ENCODE measurements at places on chromosomes 7 and 10. TPM values are rescaled to one million over a fixed set of nuclear protein-coding genes. Genes with fewer than 3 reads are reported as not detected.
A peak's percentile ranks its signal among the peaks of the same experiment; 100 is the strongest.

GRCh38 chr7:121570365-121570764, 174.3 kb upstream of the FAM3C start:
- no peak for DNase-seq

Gene AKR1D1
- total RNA-seq: not detected

GRCh38 chr10:73908853-73909539, 1.9 kb upstream of the PLAU start:
- DNase-seq: peak; percentile 40

Gene MMRN2
- 3.4 TPM for total RNA-seq

- DNase-seq: no peak
Observed at GRCh38 chr10:132306343-132306685, 1.4 kb downstream of the STK32C start.

DNA sequence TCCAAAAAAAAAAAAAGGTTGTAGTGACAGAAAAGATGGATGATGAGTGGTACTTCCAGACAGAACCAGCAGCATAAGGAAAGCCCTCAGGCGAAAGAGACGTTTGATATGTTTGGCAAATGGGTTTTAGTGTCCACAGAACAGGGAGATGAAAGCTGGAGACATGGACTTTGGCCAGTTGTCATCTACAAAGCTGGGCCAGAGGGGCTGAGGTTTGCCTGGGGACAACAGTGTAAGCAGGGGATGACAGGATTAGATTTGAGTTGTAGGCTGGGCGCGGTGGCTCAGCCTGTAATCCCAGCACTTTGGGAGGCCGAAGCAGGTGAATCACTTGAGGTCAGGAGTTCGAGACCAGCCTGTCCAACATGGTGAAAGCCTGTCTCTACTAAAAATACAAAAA, 47.8 kb upstream of the ELN start:
- no peak for DNase-seq

DNA sequence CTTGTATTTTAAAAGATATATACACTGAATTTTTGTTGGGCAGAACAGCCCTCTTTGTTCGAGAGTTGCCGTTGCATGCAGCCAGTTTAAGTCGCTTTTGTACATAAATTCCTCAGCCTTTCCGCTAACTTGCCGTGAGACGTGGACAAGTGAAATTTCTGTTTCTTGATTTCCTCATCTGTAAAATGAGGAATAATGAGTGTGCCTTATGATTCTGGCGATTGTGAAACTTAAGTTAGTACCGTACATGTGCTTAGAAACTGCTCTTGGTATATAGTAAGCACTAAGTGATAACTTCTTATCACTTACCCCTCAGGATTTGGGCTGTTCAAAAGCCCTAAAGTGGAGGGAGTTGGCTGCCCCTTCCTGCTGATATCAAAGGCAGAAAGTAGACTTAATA, 1.4 kb downstream of the CCNJ start:
- DNase-seq: peak; percentile 19

DNA sequence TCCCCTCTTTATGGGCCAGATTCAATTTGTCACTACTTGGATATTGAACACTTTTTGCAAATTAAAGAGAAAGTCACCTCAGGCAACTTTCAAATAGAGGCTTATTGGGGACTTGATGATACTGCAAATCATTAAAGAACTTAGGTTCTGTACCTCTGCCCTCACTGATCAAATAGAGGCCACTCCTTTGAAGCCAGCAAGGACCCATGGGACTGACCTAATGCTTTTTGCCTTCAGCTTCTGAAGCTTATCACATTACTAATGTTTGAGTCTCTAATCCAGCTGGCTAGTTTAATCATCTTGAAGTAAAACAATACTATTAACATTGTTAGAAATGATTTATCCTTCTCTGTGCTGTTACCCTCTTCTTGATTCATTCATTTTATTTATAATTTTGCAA, 93.0 kb upstream of the ZNF800 start:
- no peak for DNase-seq

Gene CNPY1
- total RNA-seq: not detected

DNA sequence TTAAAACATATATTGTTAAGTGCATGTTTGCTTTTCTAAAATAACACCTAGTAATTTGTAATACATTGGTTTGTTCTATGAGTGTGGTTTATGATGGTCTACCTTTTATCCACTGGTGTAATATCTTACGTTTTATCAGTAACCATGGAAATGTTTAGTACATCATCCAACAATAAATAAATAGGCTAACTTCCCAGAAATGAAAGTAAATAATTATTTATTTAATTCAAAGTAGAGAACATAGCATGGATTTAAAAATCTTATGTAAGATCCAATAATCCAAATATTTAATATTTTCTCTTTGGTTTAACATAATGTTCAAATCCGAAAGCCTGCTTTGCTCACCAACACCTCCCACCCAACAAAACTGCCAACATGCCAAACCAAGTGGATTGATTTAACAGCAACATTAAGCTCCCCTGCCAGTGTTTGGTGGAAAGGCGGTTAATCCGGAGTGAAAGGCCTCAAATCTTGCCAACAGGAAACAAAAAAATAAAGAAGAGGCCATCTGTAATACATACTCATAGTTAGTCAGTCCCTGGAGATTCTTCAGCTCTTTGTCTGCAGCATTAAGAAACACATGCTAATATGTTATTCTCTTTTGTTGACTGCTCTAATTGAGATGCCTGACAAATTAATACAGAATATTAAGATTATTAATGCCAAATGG, 897.8 kb downstream of the CNTNAP2 start:
- no peak for DNase-seq

Gene SCIN
- 57.4 TPM for total RNA-seq

Gene RPEL1
- not detected for total RNA-seq

Gene LRRC18
- not detected for total RNA-seq

GRCh38 chr10:80421050-80421706, 12.8 kb downstream of the PRXL2A start:
- no peak for DNase-seq

GRCh38 chr10:21764466-21765189, 230.6 kb downstream of the MLLT10 start:
- DNase-seq: no peak

- DNase-seq: no peak
Observed at GRCh38 chr10:17880601-17881000, 71.1 kb upstream of the SLC39A12 start.

Gene SLC39A12
- total RNA-seq: 0.13 TPM

DNA sequence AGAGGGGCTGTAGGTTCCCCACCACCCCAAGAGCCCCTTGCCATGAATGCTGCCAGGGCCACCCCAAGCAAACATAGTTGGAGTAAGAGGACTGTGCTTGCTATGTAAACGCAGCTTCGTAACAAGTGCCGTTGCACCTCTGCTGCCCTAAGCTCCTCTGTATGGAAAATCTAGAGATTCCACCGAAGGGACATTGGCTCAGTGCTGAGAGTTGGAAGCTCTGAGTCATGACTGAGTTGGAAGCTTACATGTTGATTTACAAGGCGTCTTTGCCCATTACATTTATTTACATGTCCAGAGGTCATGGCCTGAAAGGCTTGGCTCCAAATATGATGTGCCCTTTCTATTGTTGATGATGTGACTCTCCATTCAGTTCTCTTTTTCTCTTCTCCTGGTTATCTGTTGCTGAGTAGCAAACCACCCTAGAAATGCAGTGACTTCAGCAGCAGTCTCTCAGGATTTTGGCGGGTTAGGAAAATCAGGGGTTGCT, 233.1 kb upstream of the TCF7L2 start:
- peak; percentile 52 for DNase-seq

DNA sequence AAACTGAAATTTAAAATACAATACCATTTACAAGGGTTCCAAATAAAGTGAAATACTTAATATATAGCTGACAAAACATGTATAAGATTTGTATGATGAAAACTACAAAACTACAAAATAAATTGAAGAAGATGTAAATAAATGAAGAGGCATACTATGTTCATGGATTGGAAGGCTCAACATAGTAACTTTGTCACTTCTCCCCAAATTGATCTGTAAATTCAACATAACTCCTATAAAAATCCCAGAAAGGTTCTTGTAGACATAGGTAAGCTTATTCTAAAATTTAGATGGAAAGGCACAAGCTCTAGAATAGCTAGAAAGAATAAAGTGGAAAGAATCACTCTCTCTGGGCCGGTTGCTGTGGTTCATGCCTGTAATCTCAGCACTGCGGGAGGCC, 24.2 kb upstream of the NFKB2 start:
- DNase-seq: no peak

Gene NME8
- total RNA-seq: not detected

DNA sequence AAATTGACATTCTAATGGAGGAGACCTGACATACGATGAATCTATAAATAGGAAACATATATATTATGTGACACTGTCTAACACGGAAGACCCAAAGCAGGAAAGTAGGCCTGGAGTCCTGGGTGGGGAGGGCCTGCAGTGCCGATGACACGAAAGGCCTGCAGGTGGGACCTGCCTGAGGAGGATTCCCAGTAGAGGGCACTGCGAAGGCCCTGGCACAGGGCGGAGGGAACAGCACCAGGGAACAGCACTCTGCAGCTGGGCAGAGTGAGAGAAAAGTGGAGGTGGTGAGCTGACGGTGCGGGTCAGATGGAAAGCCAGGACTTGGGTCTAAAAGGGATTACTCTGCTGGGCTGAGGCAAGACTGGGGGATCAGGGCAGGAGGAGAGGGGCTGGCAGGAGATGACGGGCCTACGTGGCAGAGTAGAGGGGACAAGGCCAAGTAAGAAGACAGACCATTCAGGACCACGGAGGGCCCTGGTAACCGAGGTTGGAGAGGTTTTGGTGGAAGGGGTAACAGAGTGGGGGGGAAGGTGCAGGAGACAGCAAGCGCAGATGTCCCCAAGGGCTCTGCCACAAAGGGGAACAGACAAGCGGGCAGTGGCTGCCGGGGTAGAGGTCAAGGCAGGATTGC, 8.1 kb downstream of the ZNF746 start:
- DNase-seq: no peak

Gene NKX1-2
- 0.07 TPM for total RNA-seq

DNA sequence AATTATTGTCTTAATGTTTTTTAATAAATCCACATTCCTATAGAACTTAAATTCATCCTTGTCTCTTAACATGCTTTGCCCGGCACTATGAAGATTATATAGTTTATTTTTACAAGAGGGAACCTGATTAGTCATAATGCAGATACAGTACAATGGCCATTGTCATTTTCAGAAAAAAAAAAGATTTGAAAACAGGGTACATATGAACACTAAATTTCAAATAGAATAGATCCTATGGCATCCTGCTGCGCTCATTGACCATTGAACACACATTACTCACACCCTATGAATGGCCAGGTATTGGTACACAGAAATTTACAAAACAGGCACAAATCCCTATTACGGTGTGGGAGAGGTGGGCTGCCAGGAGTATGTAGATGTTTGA, 2.0 kb upstream of the KLF6 start:
- peak; percentile 16 for DNase-seq

GRCh38 chr7:108210796-108211195, 80.6 kb upstream of the LAMB4 start:
- no peak for DNase-seq

DNA sequence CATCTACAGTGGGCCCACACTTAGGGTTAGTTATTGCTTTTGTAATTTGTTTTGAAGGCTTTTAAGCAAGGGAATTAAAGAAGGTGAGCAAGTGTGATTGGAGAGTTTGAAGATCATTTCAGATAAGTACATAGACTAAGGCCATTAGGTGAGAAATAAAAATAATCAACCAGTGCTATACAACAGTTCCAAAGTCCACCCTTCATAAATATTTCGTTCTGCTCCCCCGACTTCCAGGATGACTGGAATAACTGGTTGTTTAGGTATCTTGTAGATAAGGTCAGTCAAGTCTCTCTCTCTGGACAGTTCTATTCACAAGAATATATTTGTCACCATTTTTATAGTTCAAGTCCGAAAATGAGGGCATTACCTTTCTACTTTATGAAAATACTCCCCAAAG, 98.0 kb upstream of the MBL2 start:
- DNase-seq: no peak

- DNase-seq: no peak
Observed at GRCh38 chr7:129390314-129390713, 43.9 kb upstream of the STRIP2 start.

GRCh38 chr7:43136064-43136463, 23.6 kb downstream of the HECW1 start:
- no peak for DNase-seq

Gene PTF1A
- total RNA-seq: not detected

Gene GIMAP8
- total RNA-seq: 4.5 TPM

GRCh38 chr10:80173466-80173865, 31.9 kb downstream of the ANXA11 start:
- DNase-seq: no peak

DNA sequence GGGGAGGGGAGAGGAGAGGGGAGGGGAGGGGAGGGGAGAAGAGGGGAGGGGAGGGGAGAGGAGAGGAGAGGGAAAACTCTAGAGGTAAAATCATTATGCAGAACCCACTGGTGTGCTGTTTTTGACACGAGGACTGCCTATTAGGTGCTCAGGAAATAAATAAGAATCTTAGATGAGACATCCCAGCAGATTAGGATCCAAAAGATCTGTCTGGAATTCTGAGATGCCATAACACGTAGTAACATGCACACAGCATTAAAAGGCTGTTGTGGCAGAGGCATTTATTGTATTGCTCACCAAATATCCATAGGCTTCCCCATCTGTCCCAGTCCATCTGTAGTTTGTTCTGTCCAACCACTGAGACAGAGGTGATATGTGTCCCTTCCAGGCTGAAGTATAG, 40.8 kb upstream of the KMT2E start:
- no peak for DNase-seq

Gene ATRNL1
- total RNA-seq: 0.37 TPM

GRCh38 chr10:127972751-127973357, 66.0 kb downstream of the PTPRE start:
- DNase-seq: no peak

- DNase-seq: no peak
Observed at GRCh38 chr10:90193240-90193985, 492.0 kb downstream of the KIF20B start.

Gene AKAP9
- total RNA-seq: 97.7 TPM

- no peak for DNase-seq
Observed at GRCh38 chr10:73850863-73851461, 23.4 kb downstream of the CAMK2G start.

- no peak for DNase-seq
Observed at GRCh38 chr7:148954766-148955165, 70.7 kb upstream of the EZH2 start.

DNA sequence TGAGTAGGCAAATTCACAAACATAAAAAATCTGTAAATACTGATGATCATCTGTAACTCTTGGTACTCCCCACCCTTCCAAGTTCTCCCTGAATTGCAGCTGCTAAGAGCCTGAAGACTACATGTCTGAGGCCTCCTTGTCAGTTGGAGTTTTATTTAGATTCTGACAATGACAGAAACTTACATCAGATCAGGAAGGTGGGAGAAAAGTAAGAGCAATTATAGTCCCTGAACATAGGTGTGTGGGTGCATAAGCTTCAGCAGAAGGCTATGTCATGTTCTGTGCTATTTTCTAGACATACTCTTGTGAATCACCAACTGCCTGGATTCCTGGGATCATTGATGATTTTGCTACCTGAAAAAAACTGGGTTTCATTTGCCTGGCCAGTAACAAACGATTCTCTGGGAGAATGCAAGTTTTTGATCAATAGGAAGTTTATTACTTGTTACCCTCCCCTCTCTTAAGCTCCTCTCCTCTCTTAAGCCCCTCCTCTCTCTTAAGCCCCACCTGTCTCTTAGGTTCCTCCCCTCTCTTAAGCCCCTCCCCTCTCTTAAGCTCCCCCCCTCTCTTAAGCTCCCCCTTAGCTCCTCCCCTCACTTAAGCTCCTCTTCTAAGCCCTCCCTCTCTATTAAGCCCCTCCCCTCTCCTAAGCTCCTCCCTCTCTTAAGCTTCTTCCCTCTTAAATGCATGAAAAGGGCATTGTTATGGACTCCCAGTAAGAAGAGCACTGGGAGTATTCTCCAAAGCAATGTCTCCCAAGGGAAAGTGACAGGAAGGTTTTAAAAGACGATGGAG, 1183.4 kb upstream of the AUTS2 start:
- DNase-seq: no peak

- no peak for DNase-seq
Observed at GRCh38 chr10:28970231-28970630, 292.9 kb downstream of the BAMBI start.

All from colonic mucosa (tissue), 4 donors.